ENCODE measurements at places on chromosomes 2 and 18.

GRCh38 chr2:24022975-24023575 is 13.2 kb downstream of the MFSD2B start:
- DNase-seq, result no peak

- no peak for DNase-seq
These were observed 691 bp upstream of the THSD7B start for GRCh38 chr2:136764452-136765255.

DNA sequence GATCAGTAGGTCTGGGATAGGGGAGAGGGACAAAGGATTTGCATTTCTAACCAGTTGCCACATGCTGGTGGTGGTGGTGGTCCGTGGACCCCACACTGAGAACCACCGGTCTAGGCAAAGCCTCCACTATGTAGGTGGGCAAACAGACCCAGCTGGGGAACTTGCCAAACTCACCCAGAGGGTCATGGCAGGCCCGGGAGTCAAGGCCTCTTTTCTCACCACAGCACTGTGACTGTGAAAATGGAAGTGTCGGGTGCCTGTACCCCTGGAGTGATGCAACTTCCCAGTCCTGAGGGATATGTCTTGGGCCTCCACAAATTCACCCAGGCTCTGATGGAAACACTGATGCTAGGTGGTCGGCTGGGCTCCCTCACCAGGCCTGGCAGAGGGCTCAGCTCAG is 101.2 kb upstream of the SMAD2 start:
- DNase-seq, result no peak

- DNase-seq, result peak; percentile 51
These were observed 46.7 kb downstream of the NDUFA10 start for GRCh38 chr2:239978411-239978810.

DNA sequence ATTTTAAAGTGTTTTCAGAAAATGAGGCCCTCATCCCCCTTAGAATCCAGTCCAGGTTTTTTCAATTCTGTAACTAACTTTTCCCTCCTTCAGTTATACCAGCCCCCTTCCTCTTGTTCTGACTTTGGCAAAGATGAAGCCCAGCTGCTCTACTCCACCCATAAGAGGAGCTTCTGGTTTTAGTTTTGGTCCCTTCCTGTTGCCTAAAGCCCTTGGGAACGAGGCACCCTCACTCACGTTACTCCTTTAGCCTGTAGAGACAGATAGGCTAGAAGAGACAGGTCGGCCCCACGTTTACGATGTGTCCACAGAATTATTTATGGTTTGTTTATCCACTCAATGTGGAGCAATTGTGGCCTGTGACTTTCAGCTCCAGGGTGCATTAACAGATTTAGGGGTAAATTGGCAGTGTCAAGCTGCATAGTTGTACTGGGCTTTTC is 454.2 kb upstream of the TNP1 start:
- DNase-seq, result no peak

- no peak for DNase-seq
These were observed 863.7 kb downstream of the MBD2 start for GRCh38 chr18:53360501-53361443.

DNA sequence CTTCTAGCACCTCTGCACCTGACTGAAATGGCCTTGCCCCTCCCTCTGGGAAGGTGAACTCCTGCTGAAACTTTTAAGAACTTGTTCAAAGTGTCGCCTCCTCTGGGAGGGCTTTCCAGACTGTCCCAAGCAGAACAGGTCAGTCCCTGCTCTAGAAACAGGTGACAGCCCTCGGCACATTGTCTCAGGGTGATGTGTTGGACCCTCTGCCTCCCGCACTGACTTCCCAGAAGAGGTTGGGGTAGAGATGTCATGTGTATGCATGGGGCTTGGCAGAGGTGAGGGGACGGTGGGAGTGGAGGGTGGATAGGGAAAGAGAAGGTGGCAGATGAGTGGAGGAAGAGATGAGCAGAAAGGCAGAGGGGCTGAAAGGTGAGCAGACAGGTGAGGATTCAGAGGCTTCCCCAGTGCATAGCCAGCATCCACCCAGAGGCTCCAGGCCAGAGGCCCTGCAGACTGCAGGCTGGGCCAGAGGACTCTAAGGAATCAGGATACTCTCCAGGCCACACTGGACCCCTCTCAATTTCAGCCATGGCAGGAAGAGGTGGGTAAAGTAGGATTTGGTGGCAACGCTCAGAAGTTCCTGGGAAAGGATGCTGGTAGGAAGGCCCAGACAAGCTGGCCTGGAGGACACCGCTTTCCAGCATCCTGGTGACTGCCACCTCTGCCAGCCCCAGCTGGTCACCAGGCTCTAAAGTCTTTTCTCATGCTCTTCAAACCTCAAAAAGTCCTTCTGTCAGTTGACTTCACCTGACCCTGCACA is 24.8 kb upstream of the TNS1 start:
- DNase-seq, result no peak

- peak; percentile 39 for DNase-seq
These were observed 43.3 kb upstream of the PLB1 start for GRCh38 chr2:28452534-28453081.

- DNase-seq, result no peak
These were observed 225.7 kb upstream of the SPOPL start for GRCh38 chr2:138275881-138276280.

GRCh38 chr2:45889053-45889452 is 237.6 kb downstream of the PRKCE start:
- no peak for DNase-seq

GRCh38 chr2:185222311-185222710 is 516.3 kb upstream of the FSIP2 start:
- no peak for DNase-seq

DNA sequence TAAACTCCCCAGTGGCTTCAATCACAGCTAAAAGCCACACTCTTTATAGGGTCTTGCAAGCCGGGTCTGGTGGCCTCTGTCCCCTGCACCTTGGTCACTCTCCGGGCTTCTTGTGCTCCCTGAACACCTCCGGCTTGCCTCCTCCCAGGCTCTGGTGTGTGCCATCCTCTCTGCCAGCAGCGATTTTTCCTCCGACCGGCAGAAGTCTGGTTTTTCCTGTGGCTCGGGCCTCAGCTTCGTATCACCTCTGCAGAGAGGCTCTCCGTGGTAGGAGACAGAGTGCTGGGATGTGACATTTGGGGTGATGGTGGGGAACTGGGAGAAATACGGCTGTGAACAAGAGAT is 58.8 kb upstream of the HPCAL1 start:
- no peak for DNase-seq

GRCh38 chr18:34786162-34786741 is 76.2 kb downstream of the DTNA start:
- no peak for DNase-seq

GRCh38 chr2:39996653-39997080 is 217.6 kb upstream of the THUMPD2 start:
- DNase-seq, result peak; percentile 88

DNA sequence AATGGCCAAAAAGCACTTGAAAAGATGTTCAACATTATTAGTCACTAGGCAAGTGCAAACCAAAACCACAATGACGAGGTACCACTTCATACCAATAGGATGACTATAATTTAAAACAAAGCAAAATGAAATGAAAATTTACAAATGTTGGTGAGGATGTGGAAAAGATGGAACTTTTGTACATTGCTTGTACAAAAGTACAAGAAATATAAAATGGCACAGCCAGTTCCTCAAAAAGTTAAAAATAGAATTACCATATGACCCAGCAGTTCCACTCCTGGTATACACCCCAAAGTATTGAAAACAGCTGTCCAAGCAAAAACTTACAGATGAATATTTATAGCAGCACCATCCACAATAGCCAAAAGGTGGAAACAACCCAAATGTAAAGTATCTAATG is 107.8 kb upstream of the XPO1 start:
- peak; percentile 82 for DNase-seq

DNA sequence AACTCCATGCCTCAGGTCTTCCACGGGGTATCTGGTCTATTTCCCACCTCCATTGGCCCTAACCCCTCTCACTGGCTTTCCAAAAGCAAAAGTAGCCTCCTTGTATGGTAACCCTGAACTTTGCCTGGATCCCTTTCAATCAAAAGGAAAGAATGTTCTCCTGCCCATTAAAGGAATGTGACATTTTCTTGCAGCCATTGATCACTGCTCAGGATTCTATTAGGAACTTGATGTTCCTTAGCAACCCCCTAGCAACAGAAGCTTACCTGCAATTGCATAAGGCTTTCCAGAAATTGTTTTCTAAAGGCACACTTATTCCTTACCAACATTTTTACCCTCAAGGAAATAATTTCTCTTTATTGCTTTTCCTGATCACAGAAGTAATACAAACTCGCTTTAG is 91.4 kb upstream of the AGAP1 start:
- no peak for DNase-seq

DNA sequence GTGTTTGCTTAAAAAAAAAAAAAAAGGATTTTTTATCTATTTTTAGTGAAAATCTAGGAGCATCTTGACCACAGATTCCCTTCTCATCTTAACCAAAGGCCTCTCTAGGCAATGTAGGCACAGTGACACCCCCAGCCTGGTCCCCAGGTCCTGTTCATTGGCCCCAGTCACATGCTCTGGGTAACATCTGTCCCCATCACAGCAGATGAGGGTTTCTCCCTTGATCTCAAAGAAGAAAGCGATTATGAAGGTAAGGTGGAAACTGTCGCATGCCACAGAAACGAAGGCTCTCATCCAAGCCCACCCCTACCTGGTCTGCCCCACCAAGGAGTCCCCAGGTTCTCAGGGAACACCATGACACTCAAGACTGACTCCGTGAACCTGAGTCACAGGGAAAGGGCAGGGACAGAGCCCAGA is 4.7 kb downstream of the HS6ST1 start:
- no peak for DNase-seq

GRCh38 chr18:27854631-27855030 is 322.3 kb downstream of the CDH2 start:
- no peak for DNase-seq

DNA sequence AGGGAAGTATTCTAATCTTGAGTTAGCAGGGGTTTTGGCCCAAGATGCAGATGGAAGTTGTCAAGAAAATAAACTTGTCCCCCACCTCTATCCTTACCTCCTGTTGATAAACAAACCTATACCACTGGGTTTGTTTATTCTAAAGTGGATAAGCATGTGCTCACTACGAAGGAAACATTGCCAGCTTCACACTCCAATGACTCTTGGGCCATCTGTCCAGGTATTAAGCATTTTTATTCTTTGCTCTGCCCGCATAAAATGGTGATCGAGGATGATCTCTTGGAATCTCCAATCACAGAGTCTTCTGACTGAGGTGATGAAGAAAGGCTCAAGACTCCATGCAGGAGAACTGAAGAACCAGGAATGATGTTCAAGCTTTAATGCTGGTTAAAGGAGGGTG is 1908.4 kb upstream of the PIK3C3 start:
- DNase-seq, result no peak

DNA sequence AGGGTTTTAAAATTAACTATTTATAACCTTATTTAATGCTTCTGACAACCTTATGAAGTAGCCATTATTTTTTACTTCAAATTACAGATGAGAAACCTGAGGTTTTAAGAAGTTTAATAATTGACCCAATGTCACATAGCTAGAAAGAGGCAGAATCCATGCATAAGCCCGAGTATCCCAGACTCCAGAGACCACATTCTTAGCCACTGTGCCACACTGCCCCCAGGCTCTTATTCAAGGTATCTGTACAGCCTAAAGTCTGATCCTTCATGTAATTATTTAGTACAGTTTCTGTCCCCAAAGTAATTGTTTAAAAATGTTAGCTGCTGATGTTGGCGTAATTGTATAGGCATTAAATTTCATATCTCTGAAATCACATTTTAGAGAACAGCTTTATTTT is 124.7 kb upstream of the LRRTM1 start:
- DNase-seq, result no peak

DNA sequence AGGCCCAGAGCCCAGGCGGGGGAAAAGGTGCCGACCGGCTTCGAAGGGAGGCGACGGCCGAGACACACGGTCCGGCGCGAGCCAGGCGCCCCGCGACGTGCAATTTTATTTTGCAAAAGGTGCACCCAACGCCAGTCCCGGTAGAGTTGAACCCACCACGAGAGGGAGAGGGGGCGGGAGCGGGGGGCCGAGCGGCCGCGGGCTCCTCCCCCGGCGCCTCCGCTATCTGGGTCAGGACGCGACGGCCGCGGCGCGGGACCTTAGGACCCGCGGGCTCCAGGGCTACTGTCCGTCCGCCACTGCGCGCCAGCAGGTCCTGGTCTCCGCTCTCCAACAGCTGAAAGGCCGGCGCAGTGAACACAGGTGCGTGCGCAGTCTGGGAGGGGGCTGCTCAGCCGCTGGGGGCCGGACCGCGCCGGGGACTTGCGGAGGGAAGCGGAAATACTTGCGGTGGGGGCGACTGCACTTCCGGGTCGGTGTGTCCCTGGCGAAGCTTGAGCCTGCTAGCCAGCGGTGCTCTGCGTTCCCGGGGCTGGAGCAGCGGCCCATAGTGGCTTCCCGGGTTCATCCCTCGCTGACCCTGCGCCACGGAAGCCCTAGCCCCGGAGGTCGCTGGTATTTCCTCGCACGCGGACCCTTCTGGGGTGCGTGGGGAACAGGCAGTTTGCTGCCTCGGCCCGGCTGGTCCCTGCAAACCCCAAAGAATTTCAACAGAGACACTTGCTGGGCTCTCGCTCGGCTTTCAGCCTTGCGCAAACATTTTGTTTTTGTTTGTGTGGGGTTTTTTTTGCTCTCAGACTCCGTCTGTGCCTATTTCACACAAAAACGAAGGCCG is at the start of gene RMDN2:
RMDN2 (plus strand) TSS at position 225 of the 835 bp plus-strand sequence. CDS start 3,991 bp downstream, outside the sequence.
- peak; percentile 79 for DNase-seq

DNA sequence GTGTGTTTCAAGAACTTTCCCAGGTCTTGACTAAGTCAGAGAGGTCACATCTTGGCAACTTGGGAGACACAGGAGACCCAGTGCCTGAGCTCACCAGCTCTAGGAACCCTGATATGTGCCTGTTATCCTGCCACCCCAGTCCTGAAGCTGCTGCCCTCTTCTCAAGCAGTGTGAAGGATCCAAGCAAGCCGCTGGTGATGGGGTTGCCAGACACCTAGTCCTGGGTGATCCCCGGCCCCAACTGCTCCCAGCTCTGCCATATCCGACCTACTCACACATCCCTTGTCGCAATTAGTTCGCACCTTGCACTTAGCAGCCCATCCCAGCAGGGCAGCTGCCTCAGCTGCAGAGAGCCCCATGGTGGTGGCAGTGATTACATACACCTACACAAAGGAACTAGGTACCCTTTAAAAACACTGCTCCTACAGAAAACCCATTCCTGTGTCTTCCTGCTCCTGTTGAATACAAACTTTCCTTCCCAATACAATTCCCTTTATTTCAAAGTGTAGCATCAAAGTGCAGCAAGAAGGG is 247.2 kb upstream of the RAB12 start:
- no peak for DNase-seq

- no peak for DNase-seq
These were observed 438.1 kb upstream of the DSEL start for GRCh38 chr18:67954594-67954993.

- DNase-seq, result no peak
These were observed 58.0 kb downstream of the FARP2 start for GRCh38 chr2:241413929-241414580.
